CD4-positive, alpha-beta T cell treated with Interferon alpha-2 for 1 hour (primary cell): ENCODE measurements at places on chromosomes 7 and 10.
A peak's percentile ranks its signal among the peaks of the same experiment; 100 is the strongest.

DNA sequence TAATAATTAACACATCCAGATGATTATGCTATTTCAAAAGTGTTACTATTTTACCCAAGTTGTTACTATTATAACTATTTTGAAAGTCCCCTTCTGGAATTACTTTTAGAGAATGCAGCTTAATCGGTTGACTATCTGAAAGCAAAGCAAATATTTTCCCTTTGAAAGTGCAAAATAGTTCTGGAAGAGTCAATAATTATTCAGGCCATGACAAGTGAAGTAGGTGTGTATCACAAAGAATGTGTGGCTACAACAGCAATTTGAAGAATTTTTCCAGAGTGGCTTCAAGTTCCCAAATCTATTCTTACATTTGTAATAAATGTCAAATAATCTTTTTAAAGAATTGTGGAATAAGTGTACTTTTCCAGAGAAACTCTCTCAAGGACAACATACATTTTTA, 42.8 kb downstream of the RNLS start:
- no peak for DNase-seq

DNA sequence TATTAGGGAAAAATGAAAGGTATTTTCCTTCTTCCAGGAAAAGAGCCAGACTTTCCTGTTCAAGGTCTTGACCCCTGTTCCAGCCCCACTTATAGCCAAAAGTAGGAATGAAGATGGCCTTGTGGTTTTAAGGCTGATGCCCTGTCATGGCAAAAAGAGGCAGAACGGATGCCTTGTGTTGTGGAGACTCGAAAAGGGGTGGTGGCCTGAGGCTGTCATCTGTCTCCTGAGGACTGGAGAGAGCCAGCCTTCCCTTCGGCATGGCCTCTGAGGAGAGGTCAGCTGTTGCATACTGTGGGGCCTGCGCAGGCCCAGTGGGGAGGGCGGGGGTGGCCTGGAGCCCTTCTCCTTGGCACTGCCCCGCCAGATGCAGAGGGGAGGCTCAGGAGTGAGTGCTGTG, 166.0 kb upstream of the EEPD1 start:
- DNase-seq, result no peak

GRCh38 chr10:91137822-91138221, 82.6 kb upstream of the PCGF5 start:
- DNase-seq, result no peak

DNA sequence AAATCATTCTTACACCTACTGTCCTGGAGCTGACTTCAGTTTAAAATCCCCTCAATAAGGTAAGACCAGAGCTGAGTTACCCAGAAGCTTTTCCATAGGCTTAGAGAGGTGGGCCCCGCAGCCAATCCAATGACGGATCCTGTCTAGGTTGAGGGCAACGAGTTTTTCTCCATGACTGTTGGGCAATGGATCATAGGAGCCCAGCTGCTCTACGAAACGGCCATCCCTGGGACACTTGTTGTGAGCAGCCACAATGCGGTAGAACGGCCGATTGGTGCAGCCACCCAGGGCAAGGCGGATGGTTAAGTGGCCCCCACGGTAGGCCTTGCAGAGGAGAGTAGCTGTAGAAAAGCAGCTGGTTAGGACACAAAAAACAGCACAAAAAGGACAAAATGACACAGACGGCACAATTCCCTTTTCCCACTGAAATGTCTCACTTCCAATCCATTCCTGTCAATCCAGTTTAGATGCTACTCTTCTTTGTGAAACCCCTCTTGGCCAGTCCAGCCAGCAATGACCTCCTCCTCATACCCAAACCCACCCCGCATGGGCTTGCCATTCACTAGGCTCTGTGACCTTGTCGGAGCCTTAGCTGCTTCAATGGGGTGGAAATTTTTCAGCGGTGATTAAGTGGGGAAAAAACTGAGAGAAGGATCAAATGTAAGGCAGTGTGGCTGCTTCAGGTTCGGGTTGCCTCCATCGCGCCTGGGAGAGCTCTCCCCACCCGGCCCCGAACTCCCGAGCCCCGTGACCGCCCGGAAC, 580 bp downstream of the MRPS16 start:
- no peak for DNase-seq

DNA sequence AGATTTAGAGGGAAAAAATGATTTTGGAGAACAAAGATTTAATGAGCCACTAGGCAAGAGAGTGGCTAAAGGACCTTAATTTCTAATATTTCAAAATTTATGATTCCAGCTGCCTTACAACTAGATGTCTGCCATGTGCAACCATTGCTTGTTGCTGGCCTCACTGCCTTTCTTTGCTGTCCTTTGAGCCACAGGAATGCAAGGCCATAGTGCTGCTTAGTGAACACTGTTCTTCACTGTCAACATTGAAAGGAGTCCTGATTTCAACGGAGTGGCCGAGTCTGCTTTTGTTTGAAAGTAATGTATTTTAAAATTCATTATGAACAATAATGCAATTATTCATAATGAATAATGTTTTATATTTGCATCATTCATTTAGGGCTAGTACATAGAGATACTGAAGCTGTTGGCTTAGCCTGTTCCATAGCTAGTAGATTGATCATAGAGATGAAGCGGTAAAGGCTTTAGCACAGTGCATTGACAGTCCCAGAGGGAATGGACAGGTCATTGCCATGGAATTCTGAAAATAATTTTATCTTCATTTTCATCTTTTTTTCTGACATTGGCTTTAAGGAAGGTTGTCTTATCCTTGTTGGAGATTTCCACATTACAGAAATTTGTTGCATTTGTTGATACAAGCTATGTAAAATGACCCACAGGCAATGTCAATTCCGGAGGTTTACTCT, 544.1 kb downstream of the AUTS2 start:
- DNase-seq, result no peak

DNA sequence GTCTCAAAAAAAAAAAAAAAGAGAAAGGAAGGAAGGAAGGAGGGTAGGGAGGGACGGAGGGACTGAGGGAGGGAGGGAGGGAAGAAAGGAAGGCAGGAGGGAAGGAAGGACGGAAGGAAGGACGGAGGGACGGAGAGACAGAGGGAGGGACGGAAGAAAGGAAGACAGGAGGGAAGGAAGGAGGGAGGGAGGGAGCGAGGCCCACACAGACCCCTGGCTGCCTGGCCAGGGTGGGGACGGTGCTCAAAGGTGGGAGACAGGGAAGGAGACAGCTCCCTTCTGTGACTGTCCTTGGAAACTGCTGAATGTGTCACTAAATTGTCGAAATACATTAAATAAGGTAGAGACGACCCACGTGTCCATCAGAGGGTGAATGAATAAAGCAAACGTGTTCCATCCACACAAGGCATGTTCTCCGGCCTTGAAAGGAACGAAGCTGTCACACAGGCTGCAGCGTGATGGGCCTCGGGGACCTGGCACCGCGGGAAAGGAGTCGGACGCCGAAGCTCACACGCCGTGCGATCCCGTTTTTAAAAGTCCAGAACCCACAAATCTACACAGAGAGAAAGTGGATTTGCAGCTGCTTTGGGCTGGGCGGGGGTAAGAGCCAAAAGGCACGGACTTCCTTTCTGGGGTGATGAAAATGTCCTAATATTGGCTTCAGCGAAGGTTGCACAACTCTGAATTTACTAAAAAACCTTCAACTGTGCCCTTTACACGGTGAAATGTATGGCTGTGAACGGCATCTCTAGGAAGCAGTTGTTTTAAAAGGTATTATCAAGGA, 23.3 kb downstream of the ADAP1 start:
- DNase-seq, result no peak

GRCh38 chr7:71594736-71595135, 462.8 kb downstream of the GALNT17 start:
- DNase-seq, result no peak

DNA sequence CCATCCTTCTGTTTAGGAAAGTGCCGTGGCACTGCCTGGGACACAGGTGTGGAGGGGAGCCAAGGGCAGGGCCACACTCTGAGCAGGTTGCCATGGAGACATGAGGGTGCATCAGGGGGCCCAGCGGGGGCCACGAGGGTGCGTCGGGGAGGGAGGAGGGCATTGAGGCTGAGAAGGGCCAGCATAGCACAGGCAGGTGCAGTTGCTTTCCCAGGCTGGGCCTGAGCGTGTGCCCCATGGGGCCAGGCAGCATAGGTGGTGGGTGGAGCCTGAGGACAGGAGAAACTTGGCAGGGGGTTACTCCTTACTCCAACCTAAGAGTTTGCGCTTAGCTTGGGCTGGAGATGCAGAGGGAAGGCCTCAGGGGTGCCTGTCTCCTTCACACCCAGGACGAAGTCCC, 15.2 kb downstream of the YKT6 start:
- no peak for DNase-seq

- no peak for DNase-seq
Observed at GRCh38 chr10:4008676-4009382, 223.8 kb upstream of the KLF6 start.

- DNase-seq, result no peak
Observed at GRCh38 chr10:77240041-77240652, 397.5 kb downstream of the KCNMA1 start.

DNA sequence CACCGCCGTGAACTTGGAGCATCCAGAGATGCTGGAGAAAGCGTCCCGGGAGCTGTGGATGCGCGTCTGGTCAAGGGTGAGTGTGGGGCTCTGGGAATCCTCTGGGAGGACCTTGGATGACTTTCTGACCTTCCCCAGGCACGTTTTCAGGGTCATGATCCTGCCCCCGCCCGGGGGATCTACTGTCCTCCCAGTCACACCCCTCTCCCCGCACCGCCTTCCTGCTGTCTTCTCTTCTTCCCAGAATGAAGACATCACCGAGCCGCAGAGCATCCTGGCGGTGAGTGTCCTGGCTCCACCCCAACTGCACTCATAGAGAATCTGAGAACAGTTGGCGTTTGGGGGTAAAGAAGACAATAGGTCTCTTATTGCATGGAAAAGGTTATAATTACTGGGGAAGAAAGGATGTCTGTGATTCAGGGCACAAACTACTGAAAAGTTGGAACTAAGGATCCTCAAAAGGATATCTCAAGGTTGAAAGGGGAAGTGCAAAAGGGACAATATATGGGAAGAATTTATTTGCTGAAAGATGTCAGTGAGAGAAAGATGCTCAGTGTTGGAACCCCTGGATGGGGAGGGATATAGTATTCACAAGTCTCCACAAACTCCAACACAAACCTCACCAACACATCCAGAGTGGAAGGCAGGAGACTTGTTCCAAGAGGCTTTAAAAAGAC, 1.9 kb downstream of the GSTK1 start:
- no peak for DNase-seq

GRCh38 chr7:158453663-158454062, 134.0 kb downstream of the PTPRN2 start:
- no peak for DNase-seq

GRCh38 chr10:96978621-96979154, 146.6 kb downstream of the LCOR start:
- no peak for DNase-seq

DNA sequence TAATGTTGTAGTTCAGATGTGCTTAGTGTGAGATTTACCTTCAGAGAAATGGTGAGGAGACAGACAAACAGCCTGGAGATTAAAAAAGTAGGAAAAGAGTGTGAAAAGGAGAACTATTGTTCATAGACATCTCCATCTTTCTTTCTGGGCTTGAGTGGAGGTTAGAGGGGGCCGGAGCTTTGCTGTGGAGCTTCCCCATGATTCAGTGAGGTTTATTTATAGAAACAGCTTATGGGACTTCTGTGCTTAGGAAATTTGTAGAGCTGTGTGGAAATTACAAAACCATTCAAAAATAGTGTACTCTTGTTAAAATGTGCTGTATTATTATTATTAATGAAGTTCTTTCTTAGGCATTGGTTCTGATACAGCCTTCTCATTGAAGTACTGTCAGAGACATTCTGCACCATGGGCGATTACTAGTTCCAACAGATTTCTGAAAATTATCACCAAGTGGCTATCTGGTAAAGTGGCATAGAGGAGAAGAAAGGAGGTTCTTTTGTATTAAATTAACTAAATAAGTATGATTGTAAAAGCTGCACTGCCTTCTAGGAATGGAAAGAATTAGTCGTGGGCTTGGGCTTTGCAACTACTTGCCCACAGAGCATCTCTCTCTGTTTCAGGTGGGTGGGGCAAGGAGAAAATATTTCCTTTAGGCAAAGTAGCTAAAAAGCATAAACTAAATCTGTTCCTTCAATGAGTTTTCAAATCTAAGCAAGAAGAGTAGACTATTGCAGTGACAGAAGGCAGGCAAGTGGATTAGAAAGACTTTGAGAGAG, 8.7 kb upstream of the TCAF1 start:
- no peak for DNase-seq

DNA sequence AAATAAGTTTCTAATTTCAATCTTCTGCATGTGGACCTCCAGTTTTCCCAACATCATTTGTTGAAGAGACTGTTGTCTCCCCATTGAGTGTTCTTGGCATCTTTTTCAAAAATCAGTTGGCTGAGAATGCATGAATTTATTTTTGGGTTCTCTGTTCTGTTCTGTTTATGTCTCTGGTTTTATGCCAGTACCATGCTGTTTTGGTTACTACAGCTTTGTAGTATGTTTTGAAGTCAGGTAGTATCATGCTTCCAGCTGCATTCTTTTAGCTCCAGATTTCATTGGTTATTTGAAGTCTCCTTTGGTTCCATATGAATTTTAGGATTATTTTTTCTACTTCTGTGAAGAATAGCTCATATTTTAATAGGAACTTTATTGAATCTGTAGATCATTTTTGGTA, 21.2 kb upstream of the SFTPD start:
- DNase-seq, result no peak

DNA sequence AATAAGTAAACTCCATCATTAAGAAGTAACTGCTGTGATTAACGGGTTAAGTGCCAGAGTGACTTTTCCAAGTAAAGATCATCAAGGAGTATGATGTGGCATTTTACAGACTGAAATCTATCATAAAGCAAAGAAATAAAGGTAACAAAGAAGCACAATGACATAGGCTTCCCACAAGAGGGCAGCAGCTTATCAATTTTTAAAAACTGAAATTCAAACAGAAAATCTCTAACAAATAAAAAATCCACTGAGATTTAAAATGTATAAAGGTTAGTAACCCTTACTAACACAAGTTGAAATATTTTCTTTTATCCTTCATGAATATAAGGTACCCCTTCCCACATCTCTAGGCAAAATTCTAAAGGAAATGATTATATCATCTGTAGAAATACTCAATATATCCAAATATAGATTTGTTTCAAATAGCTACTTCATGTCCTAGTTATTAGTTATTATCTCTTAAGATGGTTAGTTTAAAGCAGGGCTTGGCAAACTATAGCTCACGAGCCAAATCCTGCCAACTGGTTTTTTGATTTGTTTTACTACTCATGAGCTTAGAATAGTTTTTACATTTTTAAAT, 29.2 kb downstream of the FAM3C start:
- peak; percentile 18 for DNase-seq

DNA sequence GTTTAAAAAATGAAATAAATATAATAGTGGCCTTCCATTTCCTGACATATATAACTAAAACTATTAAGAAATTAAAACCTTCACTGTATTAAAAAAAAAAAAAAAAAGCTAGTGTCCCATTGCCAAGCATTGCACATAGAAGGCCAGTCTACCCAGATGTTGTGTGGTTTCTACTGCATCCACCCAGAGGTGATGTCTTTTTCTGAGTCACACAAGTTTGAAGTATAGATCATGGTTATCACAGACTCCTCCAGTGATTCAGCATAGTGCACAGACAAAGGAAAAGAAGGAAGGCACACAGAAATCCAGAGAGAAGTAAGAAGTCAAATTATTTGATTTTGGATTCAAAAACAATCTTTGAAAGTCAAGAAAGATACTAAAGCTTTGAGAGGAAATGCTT, 429.0 kb downstream of the ETV1 start:
- no peak for DNase-seq

GRCh38 chr10:62815381-62816075, 638 bp downstream of the EGR2 start:
- DNase-seq, result peak; percentile 30
